Progenitor cell of endocrine pancreas (in vitro differentiated cells): ENCODE measurements at places on chromosomes 4 and X. TPM values are rescaled to one million over a fixed set of nuclear protein-coding genes. Genes with fewer than 3 reads are reported as not detected.

Gene LINC00632
- total RNA-seq = 152 and 154 TPM in 2 replicates

GRCh38 chr4:56662782-56663468 lies 18.2 kb downstream of the HOPX start:
- H3K27ac ChIP-seq = no peak overlapping the region
- no peaks in the 10 kb centered on the region for H3K4me1 ChIP-seq
- no peak for DNase-seq
- peaks cover 65% of the 10 kb centered on the region for H3K27me3 ChIP-seq
- H3K4me3 ChIP-seq = no peak overlapping the region

GRCh38 chrX:41051288-41051687 lies 34.0 kb upstream of the USP9X start:
- no peaks in the 10 kb centered on the region for H3K27me3 ChIP-seq
- H3K27ac ChIP-seq = no peak overlapping the region
- peaks cover 1% of the 10 kb centered on the region for H3K36me3 ChIP-seq
- DNase-seq = no peak

DNA sequence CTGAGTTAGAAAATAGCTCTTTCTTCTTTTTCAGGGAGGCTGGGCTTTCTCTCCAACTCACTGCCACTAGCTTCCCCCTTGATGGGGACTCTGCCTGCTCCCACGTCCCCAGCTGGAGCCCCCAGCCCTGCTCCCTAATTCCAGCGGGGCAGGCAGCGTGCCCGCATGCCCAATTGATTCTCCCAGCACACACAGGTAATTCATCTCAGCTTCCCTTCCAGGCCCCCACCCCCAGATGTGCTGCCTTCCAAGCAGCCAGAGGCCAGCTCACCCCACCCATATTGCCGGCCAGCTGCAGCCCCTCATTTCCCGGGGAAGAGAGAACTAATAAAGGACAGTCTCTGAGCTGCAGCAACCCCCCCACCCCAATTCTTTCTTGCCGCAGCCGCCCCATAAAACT lies 69.8 kb downstream of the EFNB1 start:
- no peak overlapping the region for H3K27ac ChIP-seq
- H3K36me3 ChIP-seq = peaks cover 2% of the 10 kb centered on the region
- H3K4me1 ChIP-seq = peaks cover 4% of the 10 kb centered on the region

Gene LPAR4
- total RNA-seq = 0.87 and 1.0 TPM in 2 replicates
